KG1 (cell line): ENCODE measurements at places on chromosomes 3 and 15.

DNA sequence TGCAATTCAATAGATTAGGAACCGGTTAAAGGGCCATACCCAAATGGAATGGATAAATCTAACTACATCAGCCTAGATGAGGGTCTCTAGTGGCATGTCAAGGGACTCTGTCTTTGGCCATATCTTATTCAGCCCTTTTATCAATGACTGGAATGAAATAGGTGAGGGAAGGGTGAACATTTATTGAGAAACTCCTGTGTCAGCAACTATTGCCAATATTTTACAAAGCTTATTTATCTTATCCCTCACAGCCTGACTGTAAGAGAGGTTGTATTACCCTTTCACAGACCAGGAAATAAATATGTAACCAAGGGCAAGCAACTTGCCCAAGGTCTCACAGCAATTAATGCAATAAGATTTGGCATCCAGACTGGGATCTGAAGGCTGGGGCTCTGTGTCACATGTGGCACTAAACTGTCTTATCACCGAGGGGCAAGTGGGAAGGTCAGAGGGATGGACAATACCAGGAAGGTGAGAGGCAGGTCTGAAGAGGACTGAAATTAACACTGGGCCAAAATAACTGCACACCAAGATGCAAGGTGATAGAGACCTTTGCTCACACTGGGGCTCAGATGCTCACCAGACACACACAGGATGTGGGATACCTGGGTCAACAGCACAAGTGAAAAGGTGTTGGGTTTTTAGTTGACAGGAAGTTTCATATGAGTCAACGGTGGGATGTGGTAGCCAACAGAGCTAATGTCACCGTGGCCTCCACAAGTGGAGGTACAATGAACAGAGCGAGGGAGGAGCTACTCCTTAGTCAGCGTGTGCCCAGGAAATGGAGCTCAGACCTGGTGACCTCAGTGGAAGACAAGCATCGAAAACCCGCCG, 261.3 kb downstream of the RPLP1 start:
- no peak for DNase-seq

DNA sequence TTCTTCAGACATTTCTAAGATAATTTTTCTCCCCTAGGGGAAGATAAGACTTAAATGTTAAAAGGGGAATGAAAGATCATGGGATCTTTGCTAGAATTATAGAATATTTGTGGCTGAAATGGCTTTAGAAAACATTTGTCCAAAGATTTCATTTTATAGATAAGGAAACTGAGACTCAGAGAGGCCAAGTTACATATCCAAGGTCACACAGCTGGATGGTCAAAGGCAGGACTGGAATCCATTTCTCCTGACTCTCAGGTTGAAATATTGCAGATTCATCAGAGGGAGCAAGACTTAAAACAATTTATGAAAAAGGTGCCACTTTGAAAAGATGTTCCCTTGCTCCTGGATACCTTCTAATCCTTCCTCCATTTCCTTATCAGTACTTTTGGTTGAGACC, 19.5 kb upstream of the LEKR1 start:
- no peak for DNase-seq

GRCh38 chr3:132064114-132064513, 29.3 kb upstream of the CPNE4 start:
- DNase-seq: no peak

GRCh38 chr3:13584427-13584891, 35.5 kb downstream of the FBLN2 start:
- no peak for DNase-seq

- no peak for DNase-seq
These were observed 60.0 kb downstream of the NR1I2 start for GRCh38 chr3:119841808-119842471.

DNA sequence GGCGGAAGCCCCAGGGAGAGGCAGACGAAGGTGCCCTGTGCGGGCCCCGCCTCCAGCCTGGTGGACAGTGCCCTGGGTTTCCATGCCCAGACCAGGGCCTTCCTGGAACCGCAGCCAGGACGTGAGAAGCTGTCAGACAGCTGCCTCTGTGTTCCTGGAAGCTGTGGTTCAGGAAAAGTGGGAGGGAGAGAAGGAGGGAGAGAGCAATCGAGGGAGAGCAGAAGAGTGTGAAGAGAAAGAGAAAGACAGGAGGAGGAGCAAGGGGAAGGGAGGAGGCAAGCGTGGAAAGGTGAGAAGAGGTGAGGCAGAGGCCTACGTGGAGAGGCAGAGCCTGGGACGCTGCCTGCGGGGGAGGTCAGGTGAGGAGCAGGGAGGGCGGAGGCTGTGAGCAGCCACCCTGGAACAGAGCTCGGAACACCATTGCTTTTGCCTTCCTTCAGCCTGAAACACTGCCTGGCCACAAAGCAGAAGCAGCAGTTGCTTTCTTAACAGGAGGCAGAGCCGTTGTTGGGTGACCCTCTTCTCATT, 18.6 kb downstream of the ZDHHC19 start:
- DNase-seq: no peak

GRCh38 chr15:57337868-57338411, 38.4 kb upstream of the CGNL1 start:
- DNase-seq: no peak

GRCh38 chr3:83457551-83457950, 1501.2 kb upstream of the CADM2 start:
- peak; percentile 16 for DNase-seq

GRCh38 chr15:66921319-66921915, 144.0 kb upstream of the SMAD3 start:
- DNase-seq: peak; percentile 18

GRCh38 chr3:70829092-70829491, 516.7 kb upstream of the MDFIC2 start:
- no peak for DNase-seq

GRCh38 chr3:174775603-174776002, 83.5 kb upstream of the NAALADL2 start:
- no peak for DNase-seq

DNA sequence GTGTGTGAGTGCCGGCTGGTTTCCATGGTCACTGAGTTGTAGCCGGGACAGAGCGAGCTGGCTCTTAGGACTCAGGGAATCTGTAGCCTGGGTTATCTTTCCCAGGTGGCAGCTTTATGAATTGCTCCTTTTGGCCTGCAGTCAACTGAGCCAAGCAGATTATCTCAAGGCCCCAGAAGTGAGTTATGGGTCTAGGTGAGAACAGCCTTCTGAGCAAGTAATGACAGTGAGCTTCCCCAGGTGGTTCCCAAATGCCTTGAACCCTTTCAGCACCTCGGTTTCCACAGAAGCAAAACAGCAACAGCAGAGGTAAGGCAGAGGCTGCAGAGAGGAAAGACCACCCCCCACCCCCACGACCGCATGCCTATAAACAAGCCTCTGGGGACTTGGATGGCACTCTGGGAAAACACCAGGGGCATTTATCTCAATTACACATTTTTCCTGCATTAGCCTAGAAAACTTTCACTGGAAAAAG, 56.7 kb upstream of the DGKG start:
- no peak for DNase-seq

- peak; percentile 68 for DNase-seq
These were observed 8.7 kb upstream of the SEMA3B start for GRCh38 chr3:50260027-50260941.

DNA sequence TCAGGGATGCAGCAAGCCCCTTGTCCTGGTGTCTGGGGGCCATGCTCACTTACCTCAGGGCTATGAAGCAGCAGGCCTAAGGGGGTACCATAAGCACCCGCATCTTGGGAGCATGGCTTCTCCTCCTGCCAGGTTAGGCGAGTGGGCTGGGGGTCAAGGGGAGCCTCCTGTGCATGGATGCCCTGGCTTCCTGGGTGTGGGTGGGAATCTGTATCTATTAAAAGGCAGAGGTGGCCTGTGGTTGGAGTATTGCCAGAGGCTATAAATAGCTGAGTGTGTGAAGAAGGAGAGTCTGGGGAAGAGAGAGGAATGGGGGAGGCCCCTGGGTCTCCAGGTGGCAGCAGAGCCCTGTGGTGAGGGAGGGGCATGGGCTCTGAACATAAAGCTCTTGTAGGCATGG, 19.5 kb downstream of the ACVR2B start:
- DNase-seq: no peak

DNA sequence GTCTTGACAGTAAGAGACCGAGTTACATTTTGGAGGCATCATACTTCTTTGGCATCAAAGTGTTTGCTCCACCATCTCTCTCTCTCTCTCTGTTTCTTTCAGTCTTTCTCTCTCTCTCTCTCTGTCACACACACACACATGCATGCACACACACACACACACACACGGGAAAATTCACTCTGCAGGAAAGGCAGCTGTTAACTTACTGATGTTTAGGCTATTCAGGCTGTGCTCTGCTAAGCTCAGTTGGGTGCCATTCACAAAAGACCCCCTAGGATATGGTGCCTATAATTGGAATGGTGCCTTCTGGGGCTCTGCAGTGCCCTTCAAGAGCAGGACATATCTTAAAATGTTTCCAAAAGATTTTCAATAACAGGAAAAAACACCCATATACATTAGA, 78.2 kb downstream of the KCNH8 start:
- DNase-seq: no peak

DNA sequence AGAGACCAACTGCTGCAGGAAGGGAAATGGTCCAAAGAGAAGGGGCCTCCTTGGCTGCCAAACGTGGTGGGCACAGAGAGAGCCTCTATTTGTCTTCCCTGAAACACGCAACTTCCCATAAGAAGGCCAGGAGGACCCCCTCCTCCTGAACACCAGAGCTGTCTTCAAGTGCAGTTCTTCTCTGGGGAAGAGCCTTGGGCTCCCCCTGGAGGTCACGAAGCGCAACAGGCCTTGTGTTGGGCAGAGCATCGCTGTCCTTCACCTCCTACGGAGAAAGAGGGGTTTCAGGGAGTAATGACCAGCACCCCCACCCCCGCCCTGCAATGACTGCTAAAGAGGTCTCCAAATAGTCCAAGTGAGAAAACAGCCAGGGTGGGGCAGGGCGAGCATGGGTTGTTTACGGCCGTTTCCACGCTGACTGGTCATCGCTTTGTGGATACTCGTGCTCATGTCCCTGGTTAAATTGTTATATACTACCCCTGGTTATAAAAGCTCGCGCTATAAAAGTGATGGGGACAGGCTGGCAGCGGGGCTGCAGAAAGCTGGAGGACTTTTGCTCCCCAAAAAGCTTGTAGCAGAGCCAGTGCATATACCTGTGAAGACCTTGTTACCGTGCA, 397.5 kb upstream of the ATP10A start:
- DNase-seq: no peak

DNA sequence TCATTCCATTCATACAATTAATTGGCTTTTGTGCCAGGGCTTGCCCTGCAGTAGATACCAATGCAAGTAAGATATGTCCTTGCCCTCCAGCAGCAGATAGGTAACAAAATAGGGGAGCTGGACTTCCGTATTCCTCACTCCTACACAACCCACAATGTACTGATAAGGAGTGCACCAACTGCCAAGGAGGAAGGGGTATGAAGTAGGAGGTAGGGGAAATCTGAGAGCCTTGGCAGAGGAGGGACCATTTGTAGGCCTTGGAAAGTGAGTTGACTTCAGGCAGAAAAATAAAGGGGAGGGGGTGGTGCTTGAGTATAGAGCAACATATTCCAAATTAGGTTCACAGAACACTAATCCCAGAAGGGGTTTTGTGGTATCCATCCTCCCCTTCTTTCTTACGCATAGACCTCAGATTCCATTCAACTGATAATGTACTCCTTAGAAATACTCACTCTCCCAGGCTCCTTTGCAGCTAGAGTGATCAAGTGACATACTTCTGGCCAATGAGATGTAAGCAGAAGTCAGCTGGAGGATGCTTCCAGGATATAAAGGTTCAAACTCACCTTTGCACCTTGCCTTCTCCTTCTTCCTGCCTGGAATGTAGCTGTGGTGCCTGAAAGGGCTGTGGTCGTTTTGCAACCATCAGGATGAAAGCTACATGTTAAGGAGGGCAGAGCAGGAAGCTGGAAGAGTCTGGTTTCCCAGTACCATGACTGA, 127.1 kb upstream of the SMAD3 start:
- no peak for DNase-seq

DNA sequence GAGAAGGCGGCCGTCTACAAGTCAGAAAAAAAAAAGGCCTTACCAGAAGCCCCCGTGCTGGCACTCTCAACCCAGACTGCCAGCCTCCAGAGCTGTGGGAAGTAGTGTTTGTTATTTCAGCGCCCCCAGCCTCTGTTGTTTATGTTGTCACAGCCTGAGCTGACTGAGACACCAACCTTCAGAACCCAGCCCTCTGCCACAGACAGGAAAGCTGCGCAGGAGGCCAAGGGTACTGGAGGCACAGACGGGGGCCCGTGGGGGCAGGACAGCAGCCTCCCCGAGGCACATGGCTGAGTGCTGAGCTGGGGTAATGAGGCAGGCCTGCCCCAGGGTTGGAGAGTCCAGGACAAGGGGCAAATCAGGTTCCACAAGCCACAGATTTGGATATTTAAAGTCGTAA, 33.7 kb downstream of the HCN4 start:
- no peak for DNase-seq

GRCh38 chr3:143830063-143830462, 18.2 kb downstream of the SLC9A9 start:
- DNase-seq: no peak

DNA sequence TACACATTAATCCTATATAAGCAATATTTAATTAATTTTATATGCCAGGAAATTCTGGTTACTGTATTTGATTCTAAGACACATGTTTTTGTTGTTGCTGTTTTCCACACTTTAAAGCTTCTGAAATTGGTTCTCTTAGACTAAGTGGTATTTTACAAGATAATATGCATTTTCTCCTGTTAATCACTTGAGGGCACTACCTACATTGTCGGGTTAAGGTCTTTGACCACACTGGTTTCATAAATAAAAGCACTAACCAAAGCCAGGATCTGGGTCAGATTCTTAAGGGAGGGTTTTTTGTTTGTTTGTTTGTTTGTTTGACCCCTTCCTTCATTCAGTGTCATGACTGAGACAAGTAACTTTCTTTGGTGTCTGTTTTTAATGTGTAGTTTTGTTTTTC, 590.2 kb downstream of the RBMS3 start:
- DNase-seq: no peak

- DNase-seq: no peak
These were observed 7.5 kb downstream of the ABTB1 start for GRCh38 chr3:127680146-127680661.

DNA sequence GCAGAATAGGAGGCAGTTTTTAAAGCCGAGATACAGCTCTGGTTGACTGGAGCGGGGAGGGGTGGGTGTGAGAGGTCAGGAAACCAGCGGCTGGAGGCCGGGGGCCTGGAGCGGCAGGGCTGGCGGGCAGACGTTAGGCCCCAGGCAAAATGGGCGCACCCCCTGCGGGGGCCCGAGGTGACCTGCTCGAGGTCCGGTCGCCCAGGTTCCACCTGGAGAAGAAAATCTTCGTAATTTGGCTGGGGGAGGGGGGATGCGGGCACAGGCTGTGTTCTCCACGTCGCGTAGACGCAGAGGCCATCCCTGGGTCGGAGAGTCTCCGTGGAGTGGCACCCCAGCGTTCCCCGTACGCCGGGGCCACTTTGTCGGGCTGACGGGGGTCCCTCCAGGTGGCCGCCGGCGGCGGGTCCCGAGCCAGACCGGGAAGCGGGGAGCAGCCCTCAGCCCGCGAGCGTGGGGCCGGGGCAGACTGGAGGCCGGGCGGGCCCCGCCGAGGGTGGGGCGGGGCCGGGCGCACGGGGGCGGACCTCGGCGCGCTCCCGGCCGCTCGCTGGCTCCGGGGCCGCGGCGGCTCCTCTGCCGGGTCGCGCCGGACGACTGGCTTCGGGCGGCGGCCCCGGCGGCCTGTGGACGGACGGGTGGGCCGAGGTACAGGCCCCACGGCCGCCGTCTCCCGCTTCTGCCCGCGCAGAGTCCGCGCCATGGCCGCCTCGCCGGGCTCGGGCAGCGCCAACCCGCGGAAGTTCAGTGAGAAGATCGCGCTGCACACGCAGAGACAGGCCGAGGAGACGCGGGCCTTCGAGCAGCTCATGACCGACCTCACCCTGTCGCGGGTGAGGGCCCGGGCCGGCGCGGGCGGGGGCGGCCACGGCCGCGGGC, at the start of gene CRTC3:
CRTC3 (plus strand) TSS at position 553 of the 879 bp plus-strand sequence; CDS start at position 702, 149 bp downstream.
- peak; percentile 25 for DNase-seq

- no peak for DNase-seq
These were observed 153.8 kb downstream of the EEFSEC start for GRCh38 chr3:128307029-128307633.
